ENCODE measurements at places on chromosomes 6 and 20.

GRCh38 chr6:122730775-122731386, 48.6 kb upstream of the FABP7 start:
- no peak for DNase-seq

- no peak for DNase-seq
Measured at GRCh38 chr6:35008858-35009257, 119.8 kb downstream of the ANKS1A start.

DNA sequence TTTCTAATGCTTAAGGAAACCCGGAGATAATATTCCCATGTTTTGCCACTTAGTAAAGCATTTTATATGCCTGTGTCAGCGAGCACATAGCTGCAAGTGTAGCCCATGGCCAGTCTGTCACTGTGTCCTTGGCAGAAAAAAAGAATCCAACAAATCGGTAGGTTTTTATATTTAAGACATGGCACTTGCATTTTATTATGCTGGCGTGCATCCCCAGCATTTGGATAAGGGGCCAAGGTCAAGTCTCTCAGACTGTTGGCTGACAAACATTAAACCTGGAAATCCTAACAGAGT, 1.2 kb upstream of the ZNF184 start:
- DNase-seq: no peak

DNA sequence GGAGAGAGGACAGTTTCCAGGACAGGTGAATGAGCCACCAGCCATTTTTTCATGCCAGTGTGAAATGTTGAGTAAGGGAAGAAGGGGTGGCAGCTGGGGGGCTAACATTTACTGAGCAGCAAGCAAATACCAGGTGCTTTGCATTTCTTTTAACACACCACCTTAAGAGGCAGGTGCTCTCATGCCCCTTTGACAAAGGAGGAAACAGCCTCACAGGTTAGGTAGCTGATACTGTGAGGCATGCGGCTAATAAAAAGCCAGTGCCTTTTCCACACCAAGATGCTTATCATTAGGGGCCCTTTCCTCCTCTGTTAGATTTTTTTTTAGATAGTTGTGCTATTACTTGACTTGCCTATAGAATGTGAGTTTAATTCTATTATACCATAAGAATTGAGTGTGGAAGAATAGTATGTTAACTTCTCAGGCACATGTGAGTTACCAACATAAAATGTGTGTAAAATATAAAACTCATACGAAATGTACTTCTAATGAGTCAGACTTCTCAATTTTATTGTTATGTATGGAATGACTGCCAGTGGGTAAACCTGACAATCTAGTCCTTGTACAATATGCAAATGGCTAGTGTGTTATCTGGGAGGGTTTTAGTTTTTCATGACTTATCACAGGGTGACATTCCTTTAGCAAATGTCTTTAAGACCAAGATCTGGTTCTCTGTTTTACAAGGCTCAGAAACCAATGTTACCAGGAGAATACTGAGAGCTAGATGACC, 260.0 kb downstream of the TMEM242 start:
- no peak for DNase-seq

DNA sequence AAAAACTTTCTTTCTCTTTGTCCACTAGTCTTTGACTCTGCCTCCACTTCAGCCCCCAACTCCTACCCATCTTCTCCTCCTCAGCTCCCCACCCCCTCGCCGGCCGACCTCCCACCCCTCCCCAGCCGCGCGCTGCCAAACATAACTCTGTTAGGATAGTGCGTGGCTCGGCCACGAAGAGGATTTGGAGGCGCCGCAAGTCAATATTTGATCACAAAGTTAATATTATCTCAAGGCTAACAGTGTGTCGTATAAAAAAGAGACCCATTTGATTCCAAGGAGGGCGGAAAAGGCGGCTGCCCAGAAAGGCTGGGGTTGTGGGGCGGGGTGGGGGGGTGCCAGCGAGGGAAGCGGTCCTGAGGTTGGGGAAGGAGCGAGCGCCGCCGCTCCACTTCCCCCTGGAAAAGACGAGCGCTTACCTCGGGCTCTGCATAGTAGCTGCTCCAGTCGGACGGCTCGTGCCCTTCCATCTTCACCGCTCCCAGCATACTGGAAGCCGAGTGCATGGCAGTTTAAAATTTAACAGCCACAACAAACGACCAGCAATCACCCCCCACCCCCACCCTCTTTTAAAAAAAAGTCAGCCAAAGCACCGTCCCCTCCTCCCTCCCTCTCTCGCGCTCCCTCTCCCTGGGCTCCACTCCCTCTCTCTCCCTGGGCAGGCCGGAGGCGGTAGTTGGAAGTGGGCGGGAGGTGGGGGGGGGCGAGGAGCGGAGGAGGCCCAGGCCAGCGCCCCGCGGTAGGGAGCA, 425 bp downstream of the FOXA2 start:
- no peak for DNase-seq

GRCh38 chr6:154414021-154414813, 57.6 kb upstream of the IPCEF1 start:
- no peak for DNase-seq

DNA sequence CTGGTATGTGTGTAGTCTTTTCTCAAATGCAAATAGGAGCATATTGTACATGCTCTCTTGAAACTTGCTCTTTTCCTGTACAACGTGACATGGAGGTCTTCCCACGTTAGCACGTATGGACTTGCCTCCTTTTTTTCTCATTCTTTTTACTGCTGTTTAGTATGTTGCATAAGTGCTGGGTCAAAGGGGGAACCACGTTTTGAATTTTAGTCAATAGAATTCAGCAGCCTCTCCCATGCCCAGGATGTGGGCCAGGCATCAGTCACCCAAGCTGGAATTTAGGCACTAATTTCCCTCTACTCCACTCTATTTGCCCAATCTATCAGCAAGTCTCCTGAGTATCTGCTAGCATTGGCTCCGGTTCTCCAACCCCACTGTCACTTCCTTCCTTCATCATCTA, 41.5 kb upstream of the RNF24 start:
- DNase-seq: no peak

DNA sequence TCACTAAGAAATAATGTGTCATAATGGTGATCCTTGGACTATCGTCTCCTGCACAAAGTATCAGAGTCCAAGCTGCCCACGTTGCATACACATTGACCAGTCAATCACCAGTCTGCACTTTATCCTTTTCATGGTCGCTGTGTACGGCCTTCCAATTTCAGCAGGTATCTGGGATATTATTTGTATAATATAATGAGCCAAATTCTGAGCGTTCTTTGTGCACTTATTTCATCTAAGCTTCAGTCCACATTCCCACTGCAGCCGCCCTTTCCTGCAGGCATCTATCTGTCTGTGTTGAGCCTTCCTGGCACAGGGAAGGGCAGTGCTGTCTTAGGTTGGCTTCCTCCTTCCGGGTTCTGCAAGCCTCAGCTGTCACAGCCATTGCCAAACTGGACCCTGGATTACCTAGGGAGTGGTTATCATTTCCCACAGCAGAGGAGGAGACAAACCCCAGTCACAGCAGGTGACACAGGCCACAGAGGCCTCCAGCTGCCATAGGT, 174.3 kb downstream of the TTLL2 start:
- DNase-seq: no peak

GRCh38 chr6:44681761-44682160, 294.3 kb downstream of the CDC5L start:
- no peak for DNase-seq

- peak; percentile 34 for DNase-seq
Measured at GRCh38 chr6:116144605-116145004, 18.7 kb upstream of the COL10A1 start.

- no peak for DNase-seq
Measured at GRCh38 chr20:48877304-48877703, 44.2 kb upstream of the ARFGEF2 start.

GRCh38 chr20:20439602-20440190, 71.8 kb downstream of the INSM1 start:
- no peak for DNase-seq

DNA sequence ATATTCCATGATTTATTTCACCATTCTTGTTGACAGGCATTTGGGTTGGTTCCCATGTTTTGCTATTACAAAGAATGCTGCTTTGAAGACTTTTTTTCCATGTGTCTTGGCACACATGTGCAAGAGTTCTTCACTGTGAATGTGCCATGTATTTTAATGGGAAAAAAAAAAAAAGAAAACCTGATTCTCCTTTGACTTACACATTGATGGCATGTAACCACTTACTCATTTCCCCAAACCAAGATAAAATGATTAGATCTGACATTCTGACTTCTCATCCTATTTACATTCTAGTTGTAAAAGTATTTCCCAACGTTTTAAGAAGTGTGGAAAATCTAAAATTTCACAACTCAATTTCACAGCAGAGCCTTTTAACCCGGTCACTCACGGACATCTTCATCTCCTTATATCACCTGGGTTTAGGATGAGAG, 4.4 kb downstream of the CAP2 start:
- no peak for DNase-seq

GRCh38 chr6:11092668-11093375, 812 bp upstream of the SMIM13 start:
- no peak for DNase-seq

DNA sequence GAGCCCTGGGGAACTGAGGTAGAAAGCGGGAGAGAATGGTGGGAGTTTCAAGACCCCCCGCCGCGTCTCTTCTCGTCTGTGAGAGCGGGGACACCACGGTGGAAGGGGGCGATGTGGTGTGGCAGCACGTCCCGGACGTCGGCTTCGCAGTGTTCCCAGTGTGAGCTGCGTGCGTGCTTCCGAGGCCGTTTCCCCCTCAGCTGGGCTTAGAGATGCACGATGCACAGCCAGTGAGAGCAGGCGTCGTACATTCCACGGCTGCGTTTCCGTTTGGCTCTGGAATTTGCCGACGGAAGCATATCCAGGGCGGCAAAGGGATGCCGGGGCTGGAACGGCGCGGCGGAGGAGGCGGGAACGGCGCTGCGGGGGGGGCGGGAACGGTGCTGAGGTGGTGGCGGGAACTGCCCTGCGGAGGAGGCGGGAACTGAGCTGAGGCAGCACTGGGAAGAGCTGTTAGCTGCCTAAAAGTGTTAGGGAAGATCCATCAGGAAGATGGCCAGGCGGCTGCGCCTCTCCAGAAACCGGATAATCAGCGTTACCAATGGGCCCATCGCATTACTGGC, 37.7 kb downstream of the KIF25 start:
- DNase-seq: peak; percentile 80

DNA sequence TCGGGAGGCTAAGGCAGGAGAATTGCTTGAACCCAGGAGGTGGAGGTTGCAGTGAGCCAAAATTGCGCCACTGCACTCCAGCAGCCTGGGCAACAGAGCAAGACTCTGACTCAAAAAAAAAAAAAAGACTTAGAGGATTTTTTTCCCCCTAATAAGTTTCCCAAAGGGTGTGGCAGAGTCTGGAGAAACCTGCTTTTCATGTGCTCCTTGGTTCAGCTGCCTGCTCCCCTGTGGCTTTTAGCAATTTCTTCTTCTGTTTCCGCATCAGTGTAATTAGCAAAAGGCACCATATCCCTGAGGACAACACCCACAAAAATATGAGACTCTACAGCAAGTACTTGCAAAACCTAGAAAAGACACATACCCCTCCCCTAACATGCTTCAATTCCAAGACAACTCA, 28.6 kb upstream of the ZNF133 start:
- no peak for DNase-seq

DNA sequence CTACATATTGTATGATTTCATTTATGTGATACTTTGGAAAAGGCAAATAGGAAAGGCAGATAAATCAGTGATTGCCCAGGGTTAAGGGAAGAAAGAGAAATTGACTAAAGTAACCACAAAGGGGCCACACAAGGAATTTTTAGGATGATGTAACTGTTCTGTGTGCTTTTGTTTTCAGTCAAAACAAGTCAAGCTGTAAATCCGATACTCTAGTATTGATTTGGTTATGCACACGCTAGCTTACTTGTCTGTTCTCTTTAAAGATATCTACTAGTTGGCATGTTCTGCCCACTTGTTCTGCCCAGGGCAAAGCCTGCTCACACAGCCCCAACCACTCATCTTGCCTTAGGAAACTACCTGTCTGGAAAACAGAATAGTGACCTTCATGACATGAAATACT, 6.4 kb downstream of the FBXL4 start:
- DNase-seq: no peak
